ENCODE measurements at places on chromosomes 2 and 18. TPM values are rescaled to one million over a fixed set of nuclear protein-coding genes. Genes with fewer than 3 reads are reported as not detected.
A peak's percentile ranks its signal among the peaks of the same experiment; 100 is the strongest.

DNA sequence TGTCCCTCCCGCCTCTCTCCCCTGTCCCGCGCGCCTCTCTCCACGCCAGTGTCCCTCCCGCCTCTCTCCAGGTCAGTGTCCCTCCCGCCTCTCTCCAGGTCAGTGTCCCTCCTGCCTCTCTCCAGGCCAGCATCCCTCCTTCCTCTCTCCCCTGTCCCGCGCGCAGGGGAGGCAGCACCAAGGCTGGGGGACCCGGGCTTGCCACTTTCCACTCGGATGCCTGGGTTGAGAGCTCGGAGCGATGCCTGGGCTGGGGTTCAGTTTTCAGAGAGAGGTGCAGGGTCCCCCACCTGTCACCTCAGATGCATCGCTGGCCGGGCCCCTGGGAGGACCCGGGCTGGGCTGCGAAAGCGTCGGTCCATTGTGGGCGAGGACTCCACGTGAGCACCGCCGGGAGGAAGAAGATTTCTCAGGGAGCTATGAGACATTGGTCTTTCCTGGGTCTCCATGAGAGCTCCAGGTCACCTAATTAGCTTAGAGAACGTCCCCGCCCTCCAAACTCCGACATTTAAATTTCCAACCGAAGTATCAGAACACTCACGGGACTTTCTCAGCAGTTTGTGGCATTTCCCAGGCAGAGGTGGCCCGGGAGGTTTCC, 2.1 kb downstream of the FBLN7 start:
- DNase-seq, result no peak

- DNase-seq, result no peak
These were observed 74.9 kb downstream of the GPD2 start for GRCh38 chr2:156511122-156511521.

DNA sequence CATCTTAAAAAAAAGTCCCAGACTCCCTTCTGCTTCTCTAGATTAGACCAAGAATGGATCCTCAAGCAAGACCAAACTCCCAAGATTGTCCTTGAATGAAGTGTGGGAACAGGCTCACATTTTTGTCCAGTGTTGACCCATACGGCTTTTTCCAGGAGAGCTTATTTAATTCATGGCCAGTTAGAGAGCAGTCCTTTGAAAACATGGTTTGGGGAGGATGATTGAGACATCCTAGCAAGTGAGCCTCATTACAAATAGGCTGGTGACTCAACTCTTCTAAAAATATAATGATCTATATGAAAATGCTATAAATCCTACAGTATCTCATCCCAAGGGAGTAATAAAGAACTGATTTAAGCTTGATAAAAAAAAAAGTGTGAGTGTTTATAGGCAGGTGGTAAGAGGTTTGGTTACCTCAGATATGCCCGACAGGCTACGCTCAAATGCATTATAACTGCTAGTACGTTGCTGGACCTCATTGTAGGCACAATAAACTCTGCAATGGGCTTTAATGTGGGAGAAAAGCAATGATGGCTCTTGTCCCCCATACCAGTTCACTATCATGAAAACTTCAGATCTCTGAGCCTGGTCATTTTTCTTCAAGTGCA, 17.0 kb downstream of the ANKRD29 start:
- DNase-seq, result no peak

DNA sequence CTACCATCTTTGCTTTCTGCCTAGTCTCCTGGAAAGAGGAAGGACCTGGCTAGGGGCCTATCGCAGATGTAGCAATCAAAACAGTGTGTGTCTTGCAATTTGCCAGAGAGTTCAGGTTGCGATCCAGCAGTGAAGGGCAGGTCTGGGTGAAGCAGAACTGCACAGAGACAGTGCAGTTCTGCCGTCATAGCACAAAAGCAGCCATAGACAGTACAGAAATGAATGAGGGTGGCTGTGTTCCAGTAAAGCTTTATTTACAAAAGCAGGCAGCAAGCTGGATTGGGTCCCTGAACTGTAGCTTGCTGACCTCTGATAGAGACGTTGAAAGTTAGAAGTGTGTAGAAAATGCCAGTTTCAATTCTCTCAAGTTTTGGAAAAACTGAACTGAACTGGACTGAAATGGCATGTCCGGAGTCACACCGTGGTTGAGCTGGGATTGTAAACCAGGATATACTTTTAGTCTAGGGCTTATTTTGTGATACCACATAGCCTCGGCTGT, 186.8 kb downstream of the LTBP1 start:
- DNase-seq, result no peak

GRCh38 chr2:177806025-177806424, 266.6 kb downstream of the PDE11A start:
- no peak for DNase-seq

GRCh38 chr2:233179848-233180366, 71.6 kb upstream of the ATG16L1 start:
- DNase-seq, result no peak

DNA sequence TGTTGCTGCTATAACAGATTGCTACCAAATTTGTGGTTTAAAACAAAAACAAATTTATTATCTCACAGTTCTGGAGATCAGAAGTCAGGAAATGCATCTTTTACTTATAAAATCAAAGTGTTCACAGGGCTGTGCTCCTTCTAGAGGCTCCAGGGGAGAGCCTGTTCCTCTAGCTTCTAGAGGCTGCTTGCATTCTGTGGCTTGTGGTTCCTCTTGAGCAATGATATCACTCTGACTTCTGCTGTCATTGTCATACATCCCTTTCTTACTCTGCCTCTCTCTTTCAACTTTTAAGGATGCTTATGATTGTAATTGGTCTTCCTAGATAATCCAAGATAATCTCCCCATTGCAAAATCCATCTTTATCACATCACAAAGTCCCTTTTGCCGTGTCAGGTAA, 6.1 kb upstream of the DCC start:
- no peak for DNase-seq

DNA sequence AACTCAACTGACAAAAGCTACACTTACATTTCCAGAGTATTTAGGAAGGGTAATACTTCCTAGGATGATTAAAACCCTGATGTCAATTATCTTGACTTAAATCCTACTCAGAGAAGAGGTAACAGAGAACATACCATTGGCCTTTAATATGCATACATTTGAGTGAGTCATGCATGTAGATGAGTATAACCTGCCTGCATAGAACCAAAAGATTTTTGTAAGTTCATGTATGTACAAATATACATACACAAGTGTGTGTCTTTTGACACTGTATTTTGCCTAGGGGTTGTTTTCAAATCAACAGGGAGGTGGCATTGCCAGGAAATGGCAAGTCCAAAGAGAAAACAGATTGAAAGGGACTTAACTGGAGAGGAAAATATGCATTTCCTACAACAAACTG, 6.1 kb downstream of the BMP10 start:
- no peak for DNase-seq

GRCh38 chr2:198144660-198145059, 340.3 kb downstream of the PLCL1 start:
- DNase-seq, result no peak

GRCh38 chr2:122319539-122320132, 564.2 kb downstream of the TSN start:
- DNase-seq, result peak; percentile 90

- no peak for DNase-seq
These were observed 10.9 kb downstream of the GNLY start for GRCh38 chr2:85704800-85705679.

DNA sequence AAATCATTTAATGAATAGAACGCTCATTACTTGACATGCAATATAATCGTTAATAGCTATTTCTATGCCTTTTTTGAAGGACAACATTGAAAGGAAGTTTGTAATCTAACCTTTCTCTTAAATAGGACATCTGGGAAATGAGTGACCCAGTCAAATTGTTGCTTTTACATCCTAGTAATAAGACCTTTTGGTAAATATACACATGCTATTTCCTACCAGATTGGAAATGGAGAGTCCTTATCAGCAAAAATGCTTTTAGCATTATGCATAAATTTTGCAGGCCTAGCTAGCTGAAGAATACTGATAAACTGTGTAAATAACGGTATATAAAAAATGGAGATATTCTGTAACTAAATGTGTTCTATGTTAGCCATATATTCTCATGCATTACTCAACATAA, 567.3 kb upstream of the DSEL start:
- DNase-seq, result no peak

- DNase-seq, result no peak
These were observed 9.4 kb upstream of the EPG5 start for GRCh38 chr18:45976566-45976965.

DNA sequence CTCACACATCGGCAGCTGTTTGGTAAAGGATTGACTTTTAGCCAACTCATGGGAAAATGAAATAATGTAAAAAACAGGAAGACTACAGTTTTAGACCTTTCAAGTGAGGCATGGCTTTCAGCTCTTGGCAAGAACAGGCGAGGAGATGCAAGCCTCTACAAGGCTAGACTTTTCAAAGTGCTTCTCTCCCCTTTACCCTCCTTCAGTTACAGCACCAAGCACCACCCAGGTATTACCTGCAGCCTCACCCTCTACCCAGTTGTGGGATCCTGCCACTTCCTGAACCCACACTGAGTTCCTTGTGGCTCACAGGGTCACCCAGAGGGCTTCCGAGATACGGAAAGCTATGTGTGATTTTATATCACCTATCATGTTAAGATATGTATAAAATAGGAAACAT, 14.7 kb downstream of the UGT1A10 start:
- DNase-seq, result no peak

The SERPINB10 gene
- 0.60 TPM for total RNA-seq

DNA sequence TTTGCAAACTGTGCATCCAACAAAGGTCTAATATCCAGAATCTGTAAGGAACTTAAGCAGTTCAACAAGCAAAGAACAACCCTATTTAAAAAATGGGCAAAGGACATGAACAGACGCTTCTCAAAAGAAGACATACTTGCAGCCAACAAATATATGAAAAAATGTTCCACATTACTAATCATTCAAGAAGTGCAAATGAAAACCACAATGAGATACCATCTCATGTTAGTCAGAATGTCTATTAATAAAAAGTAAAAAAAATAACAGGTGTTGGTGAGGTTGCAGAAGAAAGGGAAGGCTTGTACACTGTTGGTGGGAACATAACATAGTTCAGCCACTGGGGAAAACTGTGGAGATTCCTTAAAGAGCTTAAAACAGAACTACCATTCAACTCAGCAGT, 126.2 kb downstream of the NAT8 start:
- no peak for DNase-seq

GRCh38 chr18:68448736-68449135, 266.2 kb downstream of the TMX3 start:
- peak; percentile 49 for DNase-seq

The WDR54 gene
- 119 TPM for total RNA-seq

DNA sequence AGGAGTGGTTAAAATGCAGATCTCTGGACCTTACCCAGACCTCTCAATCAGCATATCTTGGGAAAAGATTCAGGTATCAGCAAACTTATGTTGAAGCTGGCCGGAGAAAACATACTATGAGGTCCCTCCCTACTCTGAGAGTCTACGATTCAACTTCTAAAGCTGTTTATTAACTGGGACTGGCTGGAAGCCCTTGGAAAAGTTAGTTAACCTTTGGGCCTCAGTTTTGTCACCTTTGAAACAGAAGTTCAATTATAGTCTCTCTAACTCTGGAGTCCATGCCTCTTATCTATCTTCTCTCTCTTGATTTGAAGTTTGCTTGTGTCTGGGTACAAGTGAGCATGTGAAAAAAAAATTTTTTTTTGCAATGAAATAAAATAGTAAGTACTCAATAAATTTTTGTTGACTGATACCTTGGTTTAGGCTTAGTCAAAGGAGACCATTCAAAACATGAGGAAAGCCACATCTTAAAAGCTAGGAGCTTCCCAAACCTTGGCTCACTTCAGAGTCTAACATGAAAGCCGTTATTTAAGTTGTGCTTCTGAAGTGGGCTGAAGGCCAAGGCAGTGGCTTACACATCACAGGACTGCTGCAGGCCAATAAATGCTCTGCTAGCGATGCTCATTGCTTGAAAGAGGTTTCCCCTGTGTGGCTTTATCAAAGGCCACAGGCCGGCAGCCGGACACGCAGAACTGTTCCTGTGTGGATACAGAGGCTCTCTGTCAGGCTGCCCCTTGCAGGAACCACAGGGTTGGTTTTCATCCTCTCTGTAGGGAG, 110.6 kb upstream of the FAM136A start:
- peak; percentile 27 for DNase-seq

The SOX11 gene
- total RNA-seq, result under 0.01 TPM

The FAM110C gene
- total RNA-seq, result not detected

DNA sequence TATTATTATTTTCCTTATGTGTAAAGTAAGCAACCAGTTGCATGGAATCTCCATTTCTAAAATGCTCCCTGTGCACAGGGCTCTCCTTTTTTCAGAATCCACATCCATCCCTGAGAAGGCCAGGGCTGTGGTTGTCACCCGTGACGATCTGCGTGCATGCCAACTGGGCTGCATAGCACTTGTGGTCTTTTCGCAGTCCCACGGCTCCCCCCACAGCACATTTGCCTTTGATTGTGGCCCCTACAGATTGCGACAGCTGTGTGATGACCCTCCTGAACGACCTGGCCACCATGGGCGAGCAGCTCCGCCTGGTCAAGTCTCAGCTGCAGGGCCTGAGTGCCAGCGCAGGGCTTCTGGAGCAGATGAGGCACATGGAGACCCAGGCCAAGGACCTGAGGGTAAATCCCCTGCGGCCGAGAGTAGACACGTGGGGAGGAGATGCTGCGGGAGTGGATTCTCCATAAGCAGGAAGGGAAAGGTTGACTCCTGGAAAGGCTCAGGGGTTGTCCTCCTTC, 119.8 kb upstream of the TTC39C start:
- no peak for DNase-seq

- DNase-seq, result peak; percentile 4
These were observed 12.1 kb downstream of the CD226 start for GRCh38 chr18:69935319-69936190.

The PLCL1 gene
- not detected for total RNA-seq

DNA sequence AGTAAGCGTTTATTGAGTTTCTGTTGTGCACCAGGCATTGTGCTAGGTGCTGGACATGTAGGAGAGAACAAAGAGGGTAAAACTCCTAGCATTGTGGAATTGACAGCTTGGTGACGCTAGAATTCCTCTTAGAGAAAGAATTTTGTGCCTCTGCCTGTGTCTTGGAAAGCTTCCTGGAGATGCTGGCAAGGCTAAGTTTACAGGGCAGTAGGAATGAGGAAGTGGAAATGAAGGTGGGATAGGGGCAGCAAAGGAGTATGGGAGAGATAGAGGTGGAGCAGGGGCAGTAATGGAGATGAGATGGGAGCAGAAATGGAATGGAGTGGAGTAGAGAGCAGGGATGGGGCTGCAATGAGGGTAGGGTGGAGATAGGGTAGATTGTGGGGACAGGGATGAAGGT, 29.8 kb downstream of the GPR39 start:
- peak; percentile 13 for DNase-seq

The GAD1 gene
- total RNA-seq, result 6.7 TPM

The GALNT1 gene
- total RNA-seq, result 37.1 TPM

The BCL2 gene
- 0.84 TPM for total RNA-seq

The LONRF2 gene
- 0.84 TPM for total RNA-seq

- no peak for DNase-seq
These were observed 7.2 kb upstream of the SFXN5 start for GRCh38 chr2:73078457-73079411.

The RGPD4 gene
- total RNA-seq, result not detected

GRCh38 chr2:222057347-222058073, 241.3 kb downstream of the PAX3 start:
- DNase-seq, result peak; percentile 15

GRCh38 chr2:3470856-3471737, 48.2 kb downstream of the ADI1 start:
- no peak for DNase-seq

The LCT gene
- not detected for total RNA-seq

- no peak for DNase-seq
These were observed 13.8 kb upstream of the SCYGR1 start for GRCh38 chr2:227401550-227401949.

GRCh38 chr18:45213040-45213333, 402.3 kb upstream of the SLC14A2 start:
- DNase-seq, result no peak

GRCh38 chr18:77162580-77162979, 30.0 kb upstream of the MBP start:
- DNase-seq, result no peak
